ENCODE measurements at places on chromosomes 6 and 20.
A peak's percentile ranks its signal among the peaks of the same experiment; 100 is the strongest.

DNA sequence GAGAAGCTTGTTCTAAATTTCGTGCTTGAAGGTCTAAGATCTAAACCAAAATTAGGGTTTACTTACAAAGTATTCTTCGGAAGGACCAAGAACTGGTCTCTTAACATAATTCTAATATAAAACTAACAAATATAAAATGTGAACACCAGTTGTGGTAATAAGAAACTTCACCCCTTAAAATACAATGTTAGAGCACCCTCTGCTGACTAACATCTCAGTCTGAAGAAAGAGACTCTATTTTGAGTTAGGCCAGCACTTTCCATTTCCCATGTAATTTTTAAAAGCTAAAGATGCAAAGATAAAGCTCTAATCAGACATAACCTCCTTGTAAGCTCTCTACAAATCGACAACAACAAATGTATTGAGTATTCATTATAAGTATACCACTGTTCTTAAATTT, 24.6 kb downstream of the ATG5 start:
- no peak for DNase-seq

- no peak for DNase-seq
Observed at GRCh38 chr6:63529498-63529897, 42.8 kb upstream of the LOC128125822 start.

DNA sequence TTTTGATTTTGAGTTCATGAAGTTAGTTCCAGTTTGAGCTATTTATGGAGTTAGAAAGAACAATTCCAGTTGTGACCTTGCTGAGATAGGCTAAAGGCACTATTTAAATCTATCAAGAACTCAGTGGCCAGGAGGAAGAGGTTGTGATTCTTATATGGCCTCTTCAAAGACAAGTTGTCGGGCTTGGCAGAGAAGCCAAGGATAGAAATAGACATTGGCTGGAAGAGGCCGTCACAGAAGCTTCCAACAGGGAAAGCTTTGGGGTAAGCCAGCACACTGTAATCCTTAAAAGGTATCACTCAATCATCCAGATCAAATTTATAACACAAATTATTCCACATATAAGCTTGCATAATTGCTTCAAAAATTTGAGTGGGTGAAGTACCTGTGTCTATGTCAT, 286.1 kb downstream of the SYNE1 start:
- DNase-seq: no peak

DNA sequence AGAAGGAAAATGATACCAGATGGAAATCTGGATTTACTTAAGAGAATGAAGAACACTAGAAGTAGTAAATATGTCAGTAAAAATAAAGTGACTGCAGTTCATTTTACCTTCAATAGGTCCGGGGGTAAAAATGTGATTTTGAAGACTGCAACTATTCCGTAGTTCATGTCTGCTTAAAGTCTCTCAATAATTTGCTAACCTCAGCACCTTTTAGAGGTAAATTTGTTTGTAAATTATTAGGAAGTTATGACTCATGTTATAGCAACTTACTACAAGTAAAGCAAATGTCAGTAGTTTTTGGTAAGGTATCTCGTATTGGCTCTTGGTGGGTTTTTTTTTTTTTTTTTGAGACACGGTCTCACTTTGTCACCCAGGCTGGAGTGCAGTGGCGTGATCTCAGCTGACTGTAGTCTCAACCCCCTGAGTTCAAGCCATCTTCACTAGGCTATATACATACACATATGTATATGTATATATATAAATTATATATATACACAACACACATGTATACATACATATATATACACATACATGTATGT, 32.1 kb downstream of the BICRAL start:
- no peak for DNase-seq

DNA sequence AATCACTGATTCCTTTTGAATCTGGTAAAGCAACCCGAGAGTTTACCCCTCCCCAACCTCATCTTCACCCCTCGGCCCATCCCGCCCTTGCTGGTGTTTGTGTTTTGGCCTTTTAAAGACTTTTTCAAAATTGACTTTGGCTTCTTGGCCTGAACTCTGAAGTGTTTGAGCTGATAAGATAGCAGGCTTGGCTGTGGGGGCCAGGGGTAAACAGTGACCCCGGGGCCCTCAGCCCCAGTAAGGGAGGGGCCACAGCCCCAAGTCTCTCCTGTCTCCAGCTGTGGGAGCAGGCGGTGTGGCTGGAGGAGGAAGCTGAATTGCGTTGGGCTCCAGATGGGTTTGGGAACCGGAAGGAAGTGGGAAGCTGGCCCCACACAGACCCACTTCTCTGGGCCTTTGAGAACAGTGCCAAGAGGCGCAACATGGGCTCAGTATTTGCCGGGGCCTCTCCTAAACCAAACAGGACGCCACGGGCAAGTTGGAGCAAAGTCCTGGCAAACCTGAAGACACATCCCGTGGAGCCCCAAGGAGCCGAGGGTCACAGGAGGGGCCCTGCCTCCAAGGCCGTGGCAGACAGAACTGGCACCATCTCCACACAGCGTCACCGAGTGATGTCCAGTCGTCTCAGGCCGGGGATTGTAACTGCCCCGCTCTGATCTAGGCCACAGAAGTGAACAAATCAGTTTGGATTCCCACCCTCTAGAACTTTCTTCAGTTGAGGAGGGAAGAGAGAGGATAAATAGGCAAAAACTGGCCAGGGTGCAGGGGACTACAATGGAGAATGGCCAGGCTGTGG, 54.3 kb upstream of the PTPN1 start:
- DNase-seq: no peak

- no peak for DNase-seq
Observed at GRCh38 chr20:62850333-62850974, 11.2 kb downstream of the TCFL5 start.

GRCh38 chr6:113401231-113401630, 455.9 kb upstream of the MARCKS start:
- no peak for DNase-seq

GRCh38 chr6:158002249-158002950, 20.7 kb downstream of the SYNJ2 start:
- no peak for DNase-seq

DNA sequence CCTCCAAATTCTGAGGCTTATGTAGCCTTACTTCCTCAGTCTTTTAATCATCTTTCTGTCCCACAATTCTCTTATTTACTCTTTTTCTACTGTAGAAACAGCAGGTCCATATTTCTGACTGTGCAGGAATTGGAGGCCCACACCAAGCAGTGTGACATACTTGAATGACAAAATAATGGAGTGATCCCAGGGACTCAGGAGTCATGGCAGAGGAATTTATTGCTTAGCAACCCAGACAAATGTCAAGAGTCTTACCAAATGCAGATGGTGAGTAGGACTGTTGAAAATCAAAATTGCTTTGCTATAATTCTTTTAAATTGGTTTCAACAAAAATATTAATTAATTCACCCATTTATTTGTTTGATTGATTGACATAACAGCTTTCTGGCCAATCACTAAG, 59.9 kb downstream of the HTR1B start:
- no peak for DNase-seq

GRCh38 chr6:4256969-4257368, 121.6 kb upstream of the ECI2 start:
- DNase-seq: no peak

DNA sequence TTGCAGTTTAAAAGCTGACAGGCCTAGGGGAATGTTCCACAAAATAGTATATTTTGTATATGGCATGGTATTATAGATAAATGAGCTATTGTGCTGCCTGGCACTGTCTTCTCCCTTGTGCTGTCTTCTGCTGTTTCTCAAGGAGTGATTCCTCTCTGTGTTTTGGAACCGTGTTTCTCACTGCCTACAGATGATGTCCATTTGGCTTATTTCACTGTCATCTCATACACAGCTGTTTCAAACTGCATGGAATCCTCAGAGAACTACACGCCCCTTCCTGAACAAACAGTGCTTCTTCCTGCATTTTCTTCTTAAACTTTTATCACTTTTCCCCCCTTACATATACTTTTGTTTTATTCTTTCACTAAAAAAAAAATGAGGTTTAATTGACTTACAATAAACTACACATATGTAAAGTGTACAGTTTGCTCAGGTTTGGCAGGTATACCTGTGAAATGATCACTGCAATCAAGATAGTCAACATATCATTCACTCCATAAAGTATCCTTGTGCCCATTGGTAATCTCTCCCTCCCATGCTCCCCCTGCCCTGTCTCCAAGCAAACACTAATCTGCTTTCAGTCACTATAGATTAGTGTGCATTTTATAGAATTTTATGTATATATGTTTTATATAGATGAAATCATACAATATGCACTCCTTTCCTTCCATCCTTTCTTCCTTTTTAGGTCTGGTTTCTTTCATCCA, 43.0 kb downstream of the CBFA2T2 start:
- no peak for DNase-seq

DNA sequence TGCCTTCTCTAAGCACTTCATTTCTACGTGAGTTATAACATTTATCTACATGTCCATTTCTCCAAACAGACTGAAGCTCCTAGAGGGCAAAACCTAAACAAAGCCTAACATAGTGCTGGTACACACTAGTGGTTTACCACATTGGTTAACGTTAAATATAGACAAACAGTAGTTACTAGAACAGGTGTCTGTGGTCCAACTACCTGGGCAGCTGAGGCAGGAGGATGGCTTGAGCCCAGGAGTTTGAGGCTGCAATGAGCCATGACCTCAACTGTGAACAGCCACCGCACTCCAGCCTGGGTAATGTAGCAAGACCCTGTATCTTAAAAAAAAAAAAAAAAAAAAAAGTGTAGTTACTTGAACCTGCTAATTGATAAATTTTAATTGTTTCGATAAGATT, 26.5 kb downstream of the PTPRK start:
- no peak for DNase-seq

- DNase-seq: no peak
Observed at GRCh38 chr6:583635-584034, 73.3 kb downstream of the HUS1B start.

DNA sequence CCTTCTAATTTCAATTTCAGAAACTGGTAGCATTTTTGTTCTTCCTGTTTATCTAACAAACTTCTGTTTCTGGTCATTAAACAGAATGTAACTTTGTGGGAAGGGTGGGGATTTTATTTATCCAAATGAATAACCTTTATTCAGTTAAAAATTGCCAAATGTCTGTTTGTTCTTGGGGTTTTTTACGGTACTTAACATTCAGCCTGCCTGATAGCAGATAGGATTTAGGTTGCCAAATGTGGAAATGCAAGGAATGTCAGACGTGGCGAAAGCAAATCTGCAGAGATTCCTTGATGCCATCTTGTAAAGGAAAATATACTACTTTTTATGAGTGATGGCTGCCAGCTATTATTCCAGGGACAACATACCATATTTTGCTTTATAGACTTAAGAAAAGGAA, 95.7 kb downstream of the LYRM2 start:
- DNase-seq: no peak

- DNase-seq: no peak
Observed at GRCh38 chr6:158402184-158402583, 89.9 kb downstream of the TULP4 start.

- no peak for DNase-seq
Observed at GRCh38 chr6:118668761-118669385, 17.5 kb upstream of the CEP85L start.

GRCh38 chr20:61408951-61409740, 157.1 kb downstream of the CDH4 start:
- DNase-seq: no peak

DNA sequence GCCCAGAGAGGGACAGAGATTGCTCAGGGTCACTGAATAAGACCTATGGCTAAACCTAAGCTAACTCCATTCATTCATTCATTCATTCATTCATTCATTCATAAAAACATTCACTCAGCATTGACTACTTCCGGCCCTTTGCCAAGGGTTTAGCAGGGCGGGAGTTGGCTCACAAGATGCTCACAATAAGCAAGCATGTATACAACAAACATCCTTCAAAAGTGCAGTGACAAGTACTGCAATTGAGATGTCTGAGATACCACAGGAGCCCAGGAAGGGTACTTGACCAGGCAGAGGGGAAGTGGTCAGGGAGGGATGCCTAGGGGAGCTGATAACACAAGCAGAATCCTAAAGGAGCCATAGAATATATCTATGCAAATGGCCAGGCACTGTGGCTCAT, 18.2 kb upstream of the KIAA1755 start:
- no peak for DNase-seq

GRCh38 chr6:118896339-118897136, 2.6 kb downstream of the ASF1A start:
- peak; percentile 18 for DNase-seq

DNA sequence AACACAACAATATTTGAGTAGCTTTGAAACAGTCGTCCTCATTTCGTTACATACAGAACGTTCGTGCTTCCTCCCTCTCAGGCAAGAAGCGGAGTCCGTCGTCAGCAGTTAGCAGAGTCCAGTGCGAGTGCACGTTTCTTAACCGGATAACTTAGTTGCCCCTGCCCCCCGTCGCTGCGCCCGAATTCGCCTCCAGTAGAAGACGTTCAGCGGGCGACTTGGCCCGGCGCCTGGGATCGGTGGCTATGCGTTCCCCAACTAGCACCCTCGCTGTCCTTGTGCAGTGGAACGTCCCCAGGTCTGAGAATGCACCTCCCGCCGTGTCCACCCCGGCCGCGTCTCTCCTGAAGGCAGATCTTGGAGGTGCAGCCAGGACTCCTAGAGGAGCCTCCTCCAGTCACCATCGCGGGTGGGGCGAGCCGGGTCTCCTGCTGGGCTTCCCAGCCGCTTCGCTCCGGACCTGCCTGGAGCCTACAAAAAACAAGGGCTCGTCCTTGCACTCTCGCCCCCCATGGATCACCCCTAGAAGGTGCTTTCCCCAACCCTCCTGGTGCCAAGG, 910 bp upstream of the PCSK2 start:
- peak; percentile 73 for DNase-seq

DNA sequence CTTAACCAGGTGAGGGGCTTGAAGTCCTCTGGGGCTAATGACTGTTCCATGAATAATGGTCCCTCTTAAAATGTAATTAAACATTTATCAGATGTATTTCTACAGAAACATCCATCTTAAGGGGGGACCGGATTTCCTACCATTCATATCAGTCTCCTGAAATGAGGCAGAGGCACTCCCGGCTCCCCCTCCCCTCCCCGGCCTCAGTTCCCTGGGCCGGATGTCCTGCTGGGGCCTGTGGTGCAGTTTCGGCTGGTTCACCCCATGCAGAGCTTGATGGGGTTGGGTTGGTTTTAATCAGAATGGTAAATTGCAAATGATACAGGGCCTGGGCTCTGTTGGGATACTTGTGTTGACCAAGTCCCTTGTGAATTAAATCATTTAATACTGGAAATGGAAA, 349.4 kb downstream of the PREX1 start:
- DNase-seq: no peak

DNA sequence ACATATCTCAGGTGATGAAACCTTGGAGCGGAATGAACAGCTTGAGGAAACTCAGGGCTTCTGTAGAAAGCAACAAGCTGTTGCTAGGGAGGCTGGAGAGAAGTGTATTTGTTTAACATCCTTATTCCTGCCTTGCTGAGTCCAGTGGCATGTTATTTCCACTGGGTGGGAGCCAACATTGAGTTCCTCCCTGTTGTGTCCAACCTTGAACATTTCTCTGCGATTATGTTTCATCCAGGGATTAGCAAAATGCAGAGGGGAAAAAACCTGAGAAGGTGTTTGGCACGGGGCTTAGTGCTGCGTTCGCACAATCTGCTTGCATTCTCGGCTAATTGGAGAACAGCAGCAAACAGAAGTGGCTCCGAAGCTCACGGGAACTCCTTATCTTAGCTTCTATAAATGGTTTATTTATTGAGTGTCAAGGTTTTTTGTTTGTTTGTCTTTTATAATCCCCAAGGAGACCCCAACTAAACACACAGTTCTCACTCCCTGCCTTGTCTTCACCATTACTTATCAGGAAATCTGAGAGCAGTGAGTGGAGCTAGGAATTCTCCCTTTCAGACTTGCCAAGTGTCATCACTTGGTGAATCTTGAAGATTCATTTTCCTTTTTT, 412.8 kb downstream of the CDC5L start:
- no peak for DNase-seq

All from NCI-H1092 treated with DMSO at 0.1 percent for 48 hours (cell line).